Chondrocyte (in vitro differentiated cells): ENCODE measurements at places on chromosomes 12 and 14. TPM values are rescaled to one million over a fixed set of nuclear protein-coding genes. Genes with fewer than 3 reads are reported as not detected.

Gene SERPINA10
- total RNA-seq = not detected in 3 replicates

Gene FOXG1
- not detected in 3 replicates for total RNA-seq

Gene MUCL1
- not detected in 3 replicates for total RNA-seq

Gene KRT79
- total RNA-seq = 0.10 to 0.31 TPM (median 0.19 TPM) in 3 replicates

Gene ACSS3
- total RNA-seq = 1.9 to 5.6 TPM (median 2.2 TPM) in 3 replicates

Gene PRR4
- total RNA-seq = 2.3 to 3.9 TPM (median 3.6 TPM) in 3 replicates

Gene TAS2R9
- total RNA-seq = 0.53 TPM in 1 of 3 replicates, not detected in the others

Gene MYL2
- total RNA-seq = not detected in 3 replicates

Gene CABP1
- total RNA-seq = not detected in 3 replicates

Gene ACTR10
- 92.8 to 98.7 TPM (median 98.6 TPM) in 3 replicates for total RNA-seq

Gene LHX5
- total RNA-seq = not detected in 3 replicates

Gene BHLHE41
- 5.8 to 6.5 TPM (median 6.0 TPM) in 3 replicates for total RNA-seq

DNA sequence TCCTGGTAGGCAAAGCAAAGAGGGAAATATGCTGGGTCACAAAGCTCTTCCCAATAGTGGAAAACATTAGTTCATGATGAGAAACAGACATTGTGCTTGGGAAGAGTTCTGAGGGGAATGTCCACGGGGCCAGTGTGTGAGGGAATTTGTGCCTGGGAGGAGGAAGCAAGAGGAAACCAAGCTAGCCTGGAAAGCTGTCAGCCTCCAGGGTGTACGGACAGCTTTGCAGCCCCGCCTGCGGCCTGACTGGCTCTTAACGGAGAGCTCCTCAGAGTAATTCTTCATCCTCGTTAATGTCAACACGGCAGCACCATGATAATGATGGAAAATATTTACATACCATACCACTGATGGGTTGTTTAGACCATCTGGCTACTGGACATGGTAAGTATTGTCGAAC, 32.4 kb downstream of the PITPNM2 start:
- DNase-seq = no peak

GRCh38 chr14:92965281-92965680, 42.3 kb downstream of the CHGA start:
- DNase-seq = no peak

DNA sequence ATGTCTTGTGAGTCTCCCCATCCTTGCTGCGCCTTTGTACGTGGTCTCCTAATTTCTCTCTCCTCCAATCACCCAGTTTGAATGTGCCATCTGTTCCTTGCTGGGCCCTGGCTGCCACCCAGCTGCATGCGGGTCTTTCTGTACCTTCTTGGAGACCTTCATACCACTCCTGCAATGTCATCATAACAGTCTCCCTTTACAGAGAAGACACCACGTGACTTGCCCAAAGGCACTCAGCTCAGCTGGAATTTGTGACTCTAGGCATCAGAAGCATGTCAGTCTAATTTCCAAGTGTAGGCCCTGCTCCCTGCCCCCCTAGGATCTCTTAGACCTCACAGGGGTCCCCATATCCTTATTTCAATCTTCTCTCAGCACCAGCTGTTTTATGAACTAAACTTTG, 284.2 kb downstream of the TTC8 start:
- no peak for DNase-seq

DNA sequence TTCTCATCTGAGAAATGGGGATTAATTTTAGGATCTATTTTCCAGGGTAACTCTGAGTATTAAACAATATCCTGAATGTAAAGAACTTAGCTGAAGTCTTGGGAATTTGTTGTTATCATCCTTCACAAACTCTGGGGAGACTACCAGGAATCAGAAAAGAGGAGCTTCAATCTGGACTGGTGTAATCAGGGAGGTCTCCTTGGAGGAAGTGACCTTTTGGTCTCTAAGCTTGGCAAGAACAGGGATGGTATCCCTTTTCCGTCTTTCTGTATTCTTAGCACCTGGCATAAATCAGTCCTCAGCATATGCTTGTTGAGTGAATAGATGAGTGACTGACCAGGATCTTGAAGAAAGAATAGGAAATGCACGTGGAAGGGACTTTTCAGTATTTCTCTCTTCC, 9.3 kb upstream of the RPH3A start:
- no peak for DNase-seq

DNA sequence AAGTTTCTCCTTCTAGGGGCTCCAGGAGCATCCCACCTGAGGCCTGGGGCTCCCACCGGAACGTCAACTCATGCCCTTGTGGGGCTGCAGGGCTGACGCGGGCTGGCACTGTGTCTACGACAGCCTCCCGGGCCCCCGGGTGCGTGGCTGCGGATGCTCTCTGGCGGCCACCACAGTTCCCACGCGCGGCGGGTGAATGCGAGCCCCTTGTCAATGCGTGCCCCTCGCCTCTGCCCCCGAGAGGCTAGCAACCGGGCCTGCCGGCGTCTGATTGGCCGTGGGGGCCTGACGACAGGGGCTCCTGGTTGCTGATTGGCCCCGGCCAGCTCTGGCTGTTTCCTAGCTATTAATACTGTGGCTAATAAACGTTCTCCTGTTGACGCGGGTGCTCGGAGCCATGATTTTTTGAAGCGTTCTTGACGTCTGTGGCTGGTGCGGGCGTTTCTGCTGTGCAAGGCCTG, 1.8 kb upstream of the MEG3 start:
- peak; percentile 92 for DNase-seq

DNA sequence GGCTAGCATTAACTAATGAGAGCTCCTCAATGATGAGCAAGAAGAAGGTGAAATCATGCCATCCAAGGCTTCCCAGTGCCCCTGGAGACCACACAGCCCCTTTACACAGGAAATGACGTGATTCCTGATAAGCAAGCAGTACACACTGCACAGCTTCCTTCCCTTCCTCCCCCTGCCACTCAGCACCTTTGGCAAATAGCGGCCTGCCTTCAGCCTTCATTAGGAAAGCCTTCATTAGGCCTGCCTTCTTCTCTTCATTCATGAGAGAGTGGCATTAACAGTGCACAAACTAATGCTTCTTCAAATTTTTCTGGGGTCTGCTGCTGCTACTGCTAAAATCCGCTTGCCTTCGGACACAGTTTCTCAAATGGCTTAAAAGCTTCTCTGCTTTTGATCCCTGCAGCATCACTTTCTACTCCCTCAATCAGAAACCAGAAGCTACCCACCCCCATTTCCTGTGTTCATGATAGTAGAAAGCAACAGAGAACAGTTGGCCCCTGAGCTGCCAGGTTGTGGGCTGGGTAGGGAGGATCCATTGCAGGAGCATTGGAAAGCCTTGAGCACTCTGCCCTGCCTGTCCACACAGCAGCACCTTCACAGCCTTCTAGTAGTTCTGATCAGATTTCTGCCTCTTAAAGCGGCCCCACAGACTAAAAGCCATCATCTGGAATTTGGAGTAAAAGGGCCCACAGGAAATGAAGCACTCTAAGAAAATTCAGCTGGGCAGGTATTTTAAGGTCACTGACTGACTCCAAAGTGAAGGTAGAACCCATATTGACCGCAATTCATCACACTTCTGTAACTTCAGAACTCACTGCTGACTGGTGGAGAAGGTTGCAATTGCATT, 103.8 kb upstream of the ETV6 start:
- no peak for DNase-seq

- peak; percentile 65 for DNase-seq
Observed at GRCh38 chr14:66596241-66596985, 88.5 kb downstream of the GPHN start.

DNA sequence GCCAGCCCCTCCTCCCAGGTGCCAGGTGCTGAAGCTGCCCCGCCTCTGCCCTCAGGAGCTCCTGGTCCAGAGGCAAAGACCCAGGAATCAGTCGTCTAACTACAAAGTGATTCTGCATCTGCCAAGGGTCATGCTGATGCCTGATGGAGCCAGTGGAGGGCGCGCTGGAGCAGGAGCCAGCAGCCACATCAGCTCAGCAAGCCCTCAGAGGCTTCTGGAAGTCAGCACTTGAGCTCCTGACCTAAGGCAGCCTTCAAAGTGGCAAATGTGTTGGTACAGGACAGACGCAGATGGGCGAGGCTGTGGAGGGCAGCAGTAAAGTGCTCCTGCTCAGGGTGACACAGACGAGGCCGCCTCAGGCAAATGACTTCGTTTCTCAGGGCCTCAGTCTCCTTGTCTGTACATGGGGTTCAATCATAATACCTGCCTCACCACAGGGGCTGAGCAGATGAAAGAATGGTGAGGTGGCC, 10.9 kb downstream of the C12orf43 start:
- no peak for DNase-seq

GRCh38 chr14:24243336-24243836, 963 bp upstream of the TINF2 start:
- DNase-seq = peak; percentile 40
